ENCODE measurements at places on chromosomes 6 and 20.

- no peak for DNase-seq
Measured at GRCh38 chr6:97697456-97697855, 414.4 kb upstream of the MMS22L start.

GRCh38 chr20:55656231-55656775 lies 349.0 kb downstream of the CBLN4 start:
- DNase-seq: no peak

- no peak for DNase-seq
Measured at GRCh38 chr6:70292193-70292592, 10.7 kb downstream of the COL9A1 start.

DNA sequence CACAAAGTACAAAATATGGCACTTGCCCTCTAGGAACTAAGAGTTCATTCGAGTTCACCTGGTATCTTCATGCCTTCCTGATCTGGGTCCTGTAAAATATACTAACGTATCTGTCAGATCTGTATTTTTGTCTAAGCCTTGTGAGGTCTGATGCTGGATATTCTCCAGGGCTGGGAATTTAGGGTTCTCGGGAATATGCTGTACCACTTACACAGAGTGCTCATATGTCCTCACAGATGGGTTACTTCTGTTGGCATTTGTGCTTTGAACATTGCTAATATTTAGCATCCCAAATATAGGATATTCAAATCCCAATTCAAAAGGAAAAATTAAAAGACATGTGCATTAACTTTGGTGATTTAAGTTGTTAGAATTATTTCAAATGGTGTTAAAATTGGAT lies 122.0 kb downstream of the DNAH8 start:
- no peak for DNase-seq

DNA sequence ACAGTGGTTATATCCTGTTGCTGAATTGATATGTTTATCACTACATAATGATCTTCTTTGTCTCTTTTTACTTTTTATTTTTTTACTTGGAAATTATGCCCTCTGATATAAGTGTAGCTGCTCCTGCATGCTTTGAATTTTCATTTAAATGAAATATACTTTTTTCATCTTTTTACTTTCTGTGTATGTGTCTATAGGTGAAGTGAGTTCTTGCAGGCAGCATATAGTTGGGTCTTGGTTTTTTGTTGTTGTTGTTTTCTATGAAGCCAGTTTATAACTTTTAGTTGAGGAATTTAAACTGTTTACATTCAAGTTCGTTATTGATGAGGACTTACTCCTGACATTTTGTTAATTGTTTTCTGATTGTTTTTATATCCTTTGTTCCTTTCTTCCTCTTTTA lies 103.1 kb upstream of the DOK5 start:
- no peak for DNase-seq

- DNase-seq: no peak
Measured at GRCh38 chr6:137827411-137827940, 39.6 kb upstream of the TNFAIP3 start.

DNA sequence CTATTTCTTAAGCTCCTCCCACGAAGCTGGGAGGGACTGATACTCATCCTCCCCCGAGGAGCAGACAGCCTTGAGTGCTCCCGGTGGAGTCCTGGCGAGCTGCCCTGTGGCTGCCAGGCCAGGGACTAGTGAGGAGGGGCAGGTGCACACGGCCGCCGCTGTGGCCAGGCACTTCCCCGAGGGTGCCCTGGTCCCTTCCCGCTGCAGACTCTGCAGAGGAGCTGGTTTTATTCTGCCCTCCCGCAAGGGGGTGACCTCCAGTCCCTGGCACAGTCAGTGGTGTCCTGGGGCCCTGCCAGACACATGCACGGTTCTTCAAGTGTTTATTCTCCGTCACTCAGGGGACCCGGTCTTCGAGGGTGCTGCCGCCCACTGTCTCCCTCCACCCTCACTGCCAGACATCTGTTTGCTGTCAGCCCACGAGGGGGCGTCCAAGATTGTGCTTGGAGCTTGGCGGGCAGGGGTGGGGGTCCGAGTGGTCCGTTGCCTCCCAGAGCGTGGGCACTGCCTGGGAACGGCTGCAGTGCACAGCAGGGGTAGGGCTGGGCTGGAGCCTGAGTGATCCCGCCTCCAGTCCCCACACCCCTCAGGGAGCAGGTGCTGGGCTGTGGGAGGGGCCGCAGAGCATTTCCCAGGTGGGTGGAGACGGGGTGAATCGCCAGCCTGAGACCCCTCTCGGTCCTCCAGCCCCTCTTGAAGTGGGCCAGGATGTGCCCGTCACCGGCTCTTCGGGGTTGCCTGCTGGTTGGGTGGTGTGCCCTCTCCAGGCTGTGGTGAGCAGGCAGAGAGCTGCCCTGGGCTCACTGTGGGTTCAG lies 3.1 kb upstream of the CABLES2 start:
- no peak for DNase-seq

DNA sequence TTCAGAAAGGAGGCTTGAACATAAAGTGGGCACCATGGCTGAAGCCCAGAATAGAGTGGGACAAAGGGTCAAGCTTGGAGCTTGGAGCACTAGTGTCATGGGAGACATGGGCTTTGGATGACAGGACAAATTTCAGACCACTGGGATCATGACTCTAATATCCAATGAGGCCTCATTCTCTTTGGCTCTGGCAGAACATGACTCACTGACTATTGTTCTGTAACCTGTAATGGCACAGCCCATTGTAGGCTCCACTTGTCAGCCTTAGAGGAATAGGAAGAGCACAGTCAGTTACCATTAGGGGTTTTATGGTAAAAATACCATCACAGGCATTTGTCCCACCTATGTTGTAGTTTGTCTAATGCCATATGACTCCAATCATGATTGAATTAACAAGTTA lies 34.0 kb upstream of the MMS22L start:
- no peak for DNase-seq

DNA sequence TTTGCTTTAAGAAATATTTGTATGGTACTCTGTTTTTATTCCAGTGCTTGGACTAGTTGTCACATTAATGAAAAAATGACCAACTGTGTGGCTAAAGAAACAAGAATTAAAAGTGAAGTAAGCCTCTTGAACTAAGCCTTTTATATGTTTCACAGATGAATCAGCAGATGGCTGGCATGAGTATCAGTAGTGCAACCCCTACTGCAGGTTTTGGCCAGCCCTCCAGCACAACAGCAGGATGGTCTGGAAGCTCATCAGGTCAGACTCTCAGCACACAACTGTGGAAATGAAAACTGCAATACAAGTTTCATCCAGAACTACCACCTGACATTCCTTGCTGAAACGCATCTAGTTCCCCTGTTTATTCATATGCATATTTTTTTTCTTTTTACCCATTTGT lies 96.8 kb downstream of the B3GAT2 start:
- DNase-seq: no peak

GRCh38 chr6:157194643-157195042 lies 128.7 kb downstream of the TMEM242 start:
- no peak for DNase-seq

- DNase-seq: peak; percentile 38
Measured at GRCh38 chr20:20237093-20237959, 130.6 kb upstream of the INSM1 start.

- no peak for DNase-seq
Measured at GRCh38 chr20:4600308-4601014, 121.2 kb upstream of the PRND start.

DNA sequence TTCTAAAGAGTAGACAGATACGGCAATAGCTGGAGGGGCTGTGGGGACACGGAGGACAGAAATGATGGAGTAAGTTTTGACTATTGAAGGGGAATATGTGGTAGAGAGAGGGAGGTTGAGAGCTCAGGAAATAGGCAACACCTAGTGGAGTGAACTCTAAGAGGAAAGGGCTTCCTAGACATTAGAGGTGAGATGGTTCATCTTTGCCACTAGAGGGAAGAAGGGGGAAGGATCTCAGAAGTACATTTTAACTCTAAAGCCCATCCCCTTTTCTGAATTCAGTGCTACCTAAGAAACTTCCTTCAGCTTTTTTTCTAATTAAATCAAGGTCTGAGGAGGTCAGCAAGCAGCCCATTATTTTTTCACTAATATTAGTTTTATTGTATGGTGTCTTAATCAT lies 689.4 kb upstream of the MAP3K7 start:
- DNase-seq: no peak

DNA sequence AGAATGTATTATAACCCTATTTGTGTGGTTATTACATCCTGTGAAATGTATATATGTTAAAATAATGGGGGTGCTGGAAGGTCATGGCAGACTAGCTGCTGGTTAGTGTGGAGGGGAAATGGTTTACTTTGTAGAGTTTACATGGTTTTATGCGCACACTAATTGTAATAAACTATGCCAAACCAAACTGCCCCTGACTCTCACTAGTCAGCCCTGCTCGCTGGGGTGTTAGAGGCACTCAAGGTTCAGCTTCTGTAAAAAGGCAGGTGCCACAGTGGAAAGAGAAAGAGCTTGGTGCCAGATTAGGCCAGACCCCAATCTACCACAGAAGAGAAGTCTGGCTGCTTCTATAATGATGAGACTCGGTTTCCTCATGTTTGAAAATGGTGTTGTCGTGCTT lies 52.7 kb downstream of the GOPC start:
- DNase-seq: no peak

DNA sequence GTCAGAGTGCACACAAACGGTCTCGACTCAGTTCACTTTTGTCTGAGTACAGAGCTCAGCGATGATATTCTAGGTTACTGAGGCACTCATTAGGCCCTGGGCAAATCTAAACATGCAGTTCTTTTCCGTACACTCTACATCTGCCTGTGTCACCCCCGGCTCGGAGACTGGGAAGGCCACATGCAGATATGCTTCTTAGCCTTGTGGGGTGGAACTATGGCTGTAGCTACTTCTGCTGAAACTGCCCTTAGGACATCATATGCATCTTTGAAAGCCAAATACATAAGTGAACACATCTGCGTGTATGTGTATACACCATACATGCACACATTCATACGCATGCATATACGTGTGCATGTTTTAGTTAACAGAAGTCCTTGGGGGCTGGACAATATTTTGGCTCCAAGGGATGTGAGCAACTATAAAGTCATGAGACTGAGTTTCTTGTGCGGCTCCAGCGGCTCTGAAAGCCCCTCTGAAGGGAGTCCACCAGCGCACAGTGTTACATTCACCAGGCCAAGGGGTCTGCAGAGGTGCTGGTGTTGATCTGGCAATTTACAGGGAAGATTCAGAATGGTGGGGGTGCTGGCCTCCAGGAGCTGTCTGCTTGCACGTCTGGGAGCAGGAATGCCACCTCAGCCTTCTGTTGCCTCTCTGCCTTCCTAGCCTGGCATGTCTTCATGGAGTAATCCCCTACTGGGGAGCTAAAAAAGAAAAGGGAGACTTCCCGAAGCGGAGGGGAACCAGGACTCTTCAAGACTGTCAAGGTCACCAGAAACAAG lies 31.6 kb downstream of the PSMG4 start:
- DNase-seq: no peak

DNA sequence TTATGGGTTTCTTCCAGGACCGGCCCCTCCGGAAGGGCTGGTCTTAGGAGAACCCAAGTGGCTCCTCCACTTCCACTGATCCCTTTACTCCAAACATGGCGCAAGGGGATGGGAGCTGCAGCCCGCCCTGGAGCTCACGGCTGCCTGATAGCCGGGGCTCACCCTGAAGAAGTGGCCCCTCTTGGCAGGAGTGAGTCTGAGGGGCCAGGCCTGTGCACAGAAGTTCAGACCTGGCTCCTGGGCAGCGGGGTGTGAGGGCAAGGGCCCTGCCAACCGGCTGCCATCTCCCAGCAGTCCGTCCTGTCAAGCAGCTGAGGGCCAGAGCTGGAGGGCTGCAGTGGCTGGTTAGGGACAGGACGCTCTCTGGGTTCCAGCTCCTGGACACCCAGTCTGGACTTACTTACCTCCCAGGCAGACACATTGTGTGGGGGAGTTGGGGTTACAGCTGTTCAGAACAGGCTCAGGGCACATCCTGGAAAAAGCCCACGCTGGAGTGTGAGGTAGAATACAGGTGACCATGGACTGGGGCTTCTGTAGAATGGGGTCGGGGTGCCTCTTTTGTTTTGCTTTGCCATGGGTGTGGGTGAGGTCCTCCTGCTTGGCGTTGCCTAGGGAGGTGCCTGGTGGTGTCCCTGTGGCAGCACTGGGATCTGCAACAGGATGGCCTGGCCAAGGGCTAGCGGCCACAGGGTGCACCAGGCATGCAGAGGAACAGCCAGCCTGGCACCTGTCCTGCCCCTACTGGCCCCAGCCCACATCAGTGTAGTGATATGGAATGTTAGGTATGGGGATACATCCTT lies 88.4 kb downstream of the ASXL1 start:
- peak; percentile 12 for DNase-seq

DNA sequence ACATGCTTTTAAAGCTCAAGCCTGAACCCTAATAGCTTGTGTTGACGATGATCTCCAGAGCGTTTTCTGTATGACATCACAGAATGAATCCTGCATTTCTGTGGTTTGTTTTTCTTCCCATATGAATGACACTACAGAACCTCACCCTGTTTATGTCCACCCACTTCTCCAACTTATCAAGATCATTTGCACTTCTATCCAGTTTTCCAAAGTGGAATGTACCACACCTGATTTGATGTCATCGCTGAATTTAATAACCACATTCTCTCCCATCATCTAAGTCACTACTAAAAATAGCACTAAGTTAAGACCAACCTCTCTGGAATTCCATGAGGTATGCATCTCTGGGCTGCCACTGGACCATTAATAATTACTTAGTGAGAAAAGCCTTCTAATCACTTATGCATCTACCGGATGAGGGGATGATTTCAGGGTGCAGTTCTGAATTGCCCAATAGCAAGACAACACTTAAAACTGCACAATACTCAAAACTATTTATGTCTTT lies 33.3 kb upstream of the CITED2 start:
- DNase-seq: no peak

- no peak for DNase-seq
Measured at GRCh38 chr6:150783813-150784212, 81.7 kb upstream of the MTHFD1L start.
